ENCODE measurements at places on chromosomes 3 and 15.

DNA sequence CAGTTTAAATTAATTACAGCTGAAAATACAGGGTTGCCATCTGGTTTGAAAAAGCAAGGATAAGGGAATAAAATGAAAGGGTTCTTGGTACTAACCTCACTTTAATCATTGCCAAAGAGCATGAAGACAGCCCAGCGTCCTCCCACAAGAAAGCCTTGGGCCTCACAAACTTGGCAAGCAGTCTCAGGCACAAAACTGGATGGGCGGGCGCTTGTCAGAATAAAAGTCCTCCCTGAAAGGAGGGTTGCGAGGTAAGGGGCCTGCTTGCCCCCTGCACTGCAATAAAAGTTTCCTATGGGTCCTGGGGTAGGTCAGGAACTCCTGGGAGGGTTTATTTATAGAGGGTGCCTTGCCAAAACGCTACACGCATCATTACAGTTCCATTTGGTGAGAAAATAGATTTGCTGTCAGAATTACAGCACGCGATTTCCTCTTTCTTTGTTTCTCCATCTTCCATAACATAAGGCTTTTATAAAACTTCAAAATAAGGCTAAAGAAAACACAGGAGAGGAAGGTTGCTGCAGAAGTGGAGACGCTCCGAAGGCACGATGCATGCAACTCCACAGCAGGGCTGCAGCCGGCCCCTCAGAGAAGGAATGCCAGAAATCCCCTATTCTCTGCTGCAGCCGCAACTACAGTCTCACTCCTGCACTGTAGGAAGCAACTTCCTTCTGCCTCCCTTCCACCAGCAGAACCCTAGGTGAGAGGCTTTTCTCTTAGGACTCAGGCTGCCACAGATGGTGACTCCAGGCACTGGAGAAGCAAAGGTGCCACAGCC is 61.3 kb downstream of the VGLL4 start:
- no peak for DNase-seq

GRCh38 chr15:83578691-83579090 is 75.2 kb upstream of the ADAMTSL3 start:
- DNase-seq, result no peak

DNA sequence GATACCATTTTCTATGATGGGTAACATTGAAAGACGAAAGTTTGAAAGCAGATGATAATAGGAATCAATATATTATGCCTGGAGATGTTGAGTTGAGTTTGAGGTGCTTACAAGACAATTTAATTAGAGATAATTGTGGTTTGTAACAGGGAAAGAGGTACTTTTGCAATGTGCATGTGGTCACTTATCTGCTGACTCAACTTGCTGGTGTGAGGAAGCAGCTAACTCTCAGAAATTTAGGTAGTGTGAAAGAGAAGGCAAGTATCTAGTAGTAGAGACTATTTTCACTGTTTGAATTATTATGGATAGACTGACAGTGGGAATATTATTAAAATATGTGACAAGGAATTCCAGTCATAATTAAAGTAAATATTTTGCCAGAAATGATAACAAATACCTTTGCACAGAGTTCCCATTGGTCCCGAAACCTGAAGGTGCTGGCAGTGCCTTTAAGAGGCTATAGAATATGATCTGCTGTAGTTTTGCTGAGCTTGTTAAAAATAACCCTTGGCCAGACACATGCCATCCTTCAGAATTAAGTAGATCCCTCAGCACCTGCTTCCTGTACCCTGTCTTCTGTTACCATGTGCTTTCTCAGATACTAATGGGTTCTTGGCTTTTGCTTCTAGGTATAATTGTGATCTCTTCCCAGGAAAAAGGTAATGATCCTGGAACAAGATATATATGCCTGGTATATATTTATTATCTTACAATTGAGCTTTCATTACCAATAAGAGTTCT is 315.9 kb downstream of the BCHE start:
- DNase-seq, result no peak

- no peak for DNase-seq
Measured at GRCh38 chr3:52857133-52857532, 22.3 kb upstream of the MUSTN1 start.

DNA sequence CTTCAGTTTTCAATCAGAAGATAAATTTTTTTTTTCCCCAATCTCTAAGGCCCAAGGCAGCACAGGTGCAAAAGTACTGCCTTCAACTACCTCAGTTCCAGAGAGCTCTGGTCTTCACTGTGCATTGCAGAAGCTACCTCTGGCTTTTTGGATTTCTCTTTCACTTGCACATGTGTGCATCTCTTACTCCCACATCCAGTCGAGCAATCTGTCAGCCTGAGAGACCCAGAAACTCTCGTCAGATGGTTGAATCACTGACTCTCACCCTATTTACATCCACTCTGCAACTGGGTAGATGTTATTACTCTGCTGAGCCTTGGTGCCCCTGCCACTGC is 813.8 kb downstream of the NR2F2 start:
- no peak for DNase-seq

GRCh38 chr3:168431491-168431890 is 335.8 kb upstream of the GOLIM4 start:
- no peak for DNase-seq

GRCh38 chr3:109772520-109772919 is 435.2 kb upstream of the DPPA4 start:
- DNase-seq, result no peak

GRCh38 chr3:52093756-52094545 is 37.6 kb upstream of the DUSP7 start:
- no peak for DNase-seq

GRCh38 chr3:99570061-99570460 is 68.3 kb upstream of the COL8A1 start:
- no peak for DNase-seq

- DNase-seq, result no peak
Measured at GRCh38 chr3:178705925-178706324, 169.7 kb downstream of the KCNMB2 start.

GRCh38 chr3:122606330-122606729 is 28.9 kb downstream of the PARP15 start:
- DNase-seq, result no peak

GRCh38 chr3:43062040-43062563 is 43.8 kb downstream of the POMGNT2 start:
- no peak for DNase-seq

DNA sequence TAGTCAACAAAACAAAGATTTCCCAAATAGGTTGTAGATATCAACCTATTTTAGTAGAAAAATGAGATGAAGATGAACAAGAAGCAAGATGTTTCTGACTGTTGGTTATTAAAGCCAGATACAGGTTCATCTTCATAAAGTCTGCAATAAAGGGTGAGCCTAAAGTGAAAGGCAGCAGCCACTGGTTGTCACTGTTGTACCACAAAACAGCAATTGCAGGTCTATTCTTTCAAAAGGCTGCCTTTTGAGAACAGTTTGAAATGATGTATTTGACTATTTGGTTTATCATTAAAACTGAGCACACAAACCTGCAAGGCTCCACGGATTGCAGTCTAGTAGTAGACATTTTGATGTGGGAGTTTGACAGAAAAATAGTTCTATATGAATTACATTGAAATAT is 543.4 kb downstream of the GBE1 start:
- DNase-seq, result no peak

- no peak for DNase-seq
Measured at GRCh38 chr15:29568840-29569532, 253.3 kb downstream of the TJP1 start.
